HFFc6 (cell line): ENCODE measurements at places on chromosomes 4 and X. TPM values are rescaled to one million over a fixed set of nuclear protein-coding genes. Genes with fewer than 3 reads are reported as not detected.

GRCh38 chr4:68797618-68798017 lies 18.2 kb upstream of the UGT2B10 start:
- no peak for DNase-seq

GRCh38 chrX:16822723-16823122 lies 36.5 kb downstream of the TXLNG start:
- DNase-seq: peak; percentile 68

- no peak for DNase-seq
Measured at GRCh38 chrX:101931136-101931487, 715 bp downstream of the ZMAT1 start.

DNA sequence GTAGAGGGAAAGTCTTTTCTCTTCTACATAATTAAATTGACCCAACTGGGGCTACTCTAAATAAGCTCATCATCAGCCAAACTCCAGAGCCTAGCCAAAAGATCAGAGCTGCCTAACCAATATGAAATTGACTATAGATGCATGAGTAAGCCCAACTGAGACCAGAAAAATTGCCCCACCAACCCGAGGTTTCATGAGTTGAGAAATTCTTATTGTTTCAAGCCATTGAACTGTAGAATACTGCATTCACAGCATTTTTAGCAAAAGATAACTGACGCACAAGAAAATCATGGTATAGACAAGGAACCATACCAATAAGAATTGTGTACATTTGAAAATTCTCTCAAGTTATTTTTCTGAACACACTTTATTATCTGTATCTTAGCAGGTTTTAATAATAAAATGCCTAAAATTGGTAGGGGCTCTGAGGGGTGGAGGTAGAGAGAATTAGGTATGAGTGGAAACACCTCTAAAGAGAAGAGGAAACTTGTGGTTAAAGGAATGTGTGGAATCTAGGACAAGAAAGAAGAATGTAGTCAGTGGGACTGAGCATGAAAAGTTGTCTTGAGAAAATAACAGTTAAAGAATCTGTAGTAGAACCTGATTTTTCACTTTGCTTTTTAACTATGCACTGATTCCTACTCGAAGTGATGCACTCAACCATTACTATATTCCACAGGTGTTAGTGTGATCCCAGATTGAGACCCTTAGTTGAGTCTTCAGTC lies 200.9 kb upstream of the PPP1R2C start:
- DNase-seq: no peak

- no peak for DNase-seq
Measured at GRCh38 chrX:43971966-43972961, 926 bp downstream of the NDP start.

PRDM8 gene
- total RNA-seq: 19.3 to 25.4 TPM (median 23.6 TPM) in 3 replicates

- no peak for DNase-seq
Measured at GRCh38 chr4:6492861-6493657, 20.6 kb upstream of the PPP2R2C start.

DNA sequence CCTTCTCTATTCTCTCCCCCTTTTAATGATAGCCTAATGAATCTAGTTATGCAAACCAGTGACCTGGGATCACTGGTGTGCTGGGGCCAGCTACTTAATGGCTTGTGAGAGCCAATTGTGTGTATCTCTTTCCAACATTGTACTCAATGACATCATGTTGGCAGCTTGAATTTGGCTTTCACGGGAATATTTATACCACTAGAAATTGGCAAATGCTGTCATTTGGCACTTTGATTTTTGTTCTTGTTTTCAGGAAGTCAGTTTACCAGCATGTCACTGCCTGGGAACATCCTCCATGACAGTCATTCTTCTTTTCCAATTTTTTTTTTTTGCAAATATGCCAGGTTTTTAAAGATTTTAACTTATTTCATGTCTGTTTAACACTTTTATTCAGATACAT lies 1685.3 kb downstream of the STIM2 start:
- no peak for DNase-seq

TMPRSS11F gene
- total RNA-seq: not detected in 3 replicates

DNA sequence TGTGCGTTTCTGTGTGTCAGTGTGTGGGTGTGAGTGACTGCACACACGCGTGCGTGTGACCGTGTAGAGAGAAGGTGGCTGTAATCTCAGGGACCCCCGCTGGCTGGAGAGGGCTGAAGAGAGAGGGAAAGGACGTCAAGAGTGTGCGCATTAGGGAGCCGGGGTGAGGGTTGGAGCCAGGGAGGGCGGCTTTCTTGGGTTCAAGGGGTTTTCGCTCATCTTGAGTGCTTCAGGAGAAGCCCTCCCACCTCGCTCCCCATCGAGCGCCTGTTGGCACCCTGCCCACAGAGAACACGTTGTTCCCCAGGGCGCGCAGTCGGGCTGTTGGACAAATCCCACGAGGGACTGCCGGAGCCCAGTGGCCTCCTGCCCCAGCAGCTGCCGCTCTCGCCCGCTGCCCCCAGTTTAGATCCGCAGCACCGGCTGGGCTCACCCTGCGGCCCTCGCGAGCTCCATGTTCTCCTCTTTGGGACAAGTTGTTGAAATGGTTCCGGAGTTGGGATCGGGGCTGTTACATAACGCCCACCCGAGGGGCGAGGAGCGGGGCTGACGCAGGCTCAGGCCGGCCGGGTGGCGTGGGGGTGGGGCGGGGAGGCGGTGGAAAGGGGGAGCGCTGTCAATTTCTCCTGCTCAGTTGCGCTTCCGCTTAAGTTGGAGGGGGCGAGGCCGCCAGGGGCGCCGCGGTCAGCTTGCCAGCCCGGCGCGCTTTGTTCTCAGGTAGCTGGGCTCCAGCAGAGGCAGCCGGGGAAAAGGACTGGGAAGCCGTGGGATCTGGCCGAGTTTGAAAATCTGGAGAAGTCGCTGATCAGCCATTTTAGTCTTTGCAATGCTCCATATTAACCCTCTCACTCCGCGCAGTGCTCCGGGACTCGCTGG lies 1.6 kb downstream of the GRIA2 start:
- DNase-seq: no peak

TRIM61 gene
- total RNA-seq: 0.19 TPM in 1 of 3 replicates, not detected in the others

GRCh38 chr4:176443117-176443516 lies 123.4 kb downstream of the SPCS3 start:
- peak; percentile 90 for DNase-seq
